Umbilical cord (tissue), 2 donors: ENCODE measurements at places on chromosomes 5 and 9. TPM values are rescaled to one million over a fixed set of nuclear protein-coding genes. Genes with fewer than 3 reads are reported as not detected.
A peak's percentile ranks its signal among the peaks of the same experiment; 100 is the strongest.

Gene KIF20A
- 6.0 TPM for total RNA-seq

Gene TMC1
- 0.96 TPM for total RNA-seq

Gene GPR150
- total RNA-seq: not detected

Gene AFAP1L1
- total RNA-seq: 0.72 TPM

Gene AK8
- total RNA-seq: 0.48 TPM

Gene NKD2
- 1.9 TPM for total RNA-seq

Gene SH3TC2
- total RNA-seq: 5.8 TPM

Gene EGFLAM
- 6.0 TPM for total RNA-seq

Gene SLCO6A1
- 2.9 TPM for total RNA-seq

Gene SPOCK1
- 28.4 TPM for total RNA-seq

- peak; percentile 75 for DNase-seq
Measured at GRCh38 chr5:139190125-139190524, 8.0 kb downstream of the SIL1 start.

- no peak for DNase-seq
Measured at GRCh38 chr5:32147959-32148358, 26.2 kb downstream of the GOLPH3 start.

DNA sequence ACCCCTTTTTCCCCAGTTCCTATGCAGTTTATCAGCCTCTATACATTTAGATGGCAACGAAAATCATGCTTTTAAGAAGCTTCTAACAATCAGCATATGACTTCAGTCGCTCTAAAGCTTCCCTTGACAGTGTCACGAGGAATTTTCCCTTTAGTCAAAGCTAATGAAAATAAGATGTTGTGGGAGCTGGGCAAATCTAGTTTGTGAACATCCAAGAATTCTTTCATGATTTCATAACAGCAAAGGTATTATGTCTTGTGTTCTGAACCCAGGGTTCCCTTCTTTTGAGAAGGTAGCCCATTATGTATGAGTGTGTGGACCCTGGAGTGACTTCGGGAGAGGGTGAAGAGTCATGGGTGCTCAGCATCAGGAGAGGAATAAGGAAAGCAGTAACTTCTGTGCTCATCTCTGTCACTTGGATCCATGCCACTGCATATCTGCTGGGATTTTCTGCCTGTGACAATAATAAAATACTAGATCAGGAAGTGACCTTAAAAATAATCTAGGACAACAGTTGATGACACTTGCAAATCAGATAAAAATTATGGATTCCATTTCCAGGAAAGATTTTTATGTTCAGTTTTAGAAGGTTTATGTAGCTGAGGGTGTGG lies 102.4 kb downstream of the PCSK1 start:
- no peak for DNase-seq

GRCh38 chr5:58828258-58828657 lies 245.4 kb downstream of the RAB3C start:
- DNase-seq: no peak

DNA sequence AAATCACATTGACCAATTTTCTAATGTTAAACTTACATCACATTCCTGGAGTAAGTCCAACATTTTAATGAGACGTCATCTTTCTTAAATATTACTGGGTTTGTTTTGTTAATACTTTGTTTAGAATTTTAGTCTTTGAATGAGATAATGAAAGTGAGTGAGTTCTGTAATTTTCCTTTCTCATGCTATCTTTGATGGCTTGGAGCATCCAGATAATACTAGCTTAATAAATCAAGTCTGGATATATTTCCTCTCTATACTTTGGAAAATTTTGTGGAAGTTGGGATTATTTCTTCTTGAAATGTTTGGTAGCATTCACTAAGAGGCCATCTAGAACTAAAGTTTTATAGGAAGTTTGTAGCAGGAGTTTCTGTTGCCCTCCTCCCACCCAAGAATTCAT lies 90.8 kb upstream of the IL7R start:
- no peak for DNase-seq

GRCh38 chr9:16598316-16598715 lies 272.2 kb downstream of the BNC2 start:
- peak; percentile 66 for DNase-seq

GRCh38 chr5:37932450-37932849 lies 92.6 kb upstream of the GDNF start:
- DNase-seq: no peak

- no peak for DNase-seq
Measured at GRCh38 chr9:2817999-2818803, 25.7 kb downstream of the PUM3 start.

DNA sequence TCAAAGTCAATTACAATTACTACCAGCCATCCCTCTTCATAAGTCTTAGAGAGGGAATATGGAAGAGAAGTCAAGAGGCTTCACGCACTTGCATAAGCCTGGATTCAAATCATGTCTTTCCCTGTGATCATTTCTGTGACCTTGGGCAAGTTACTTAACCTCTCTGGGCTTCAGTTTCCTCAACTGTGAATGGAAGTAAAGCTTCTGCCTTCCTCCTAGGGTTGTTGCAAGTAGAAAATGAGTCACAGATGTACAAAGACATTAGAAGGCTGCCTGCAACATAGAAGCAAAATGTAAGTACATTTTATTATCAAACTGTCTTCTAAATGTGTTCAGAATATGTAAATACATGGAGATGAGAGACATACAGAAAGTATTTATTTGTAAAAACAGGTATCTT lies 42.3 kb upstream of the SEMA6A start:
- no peak for DNase-seq

DNA sequence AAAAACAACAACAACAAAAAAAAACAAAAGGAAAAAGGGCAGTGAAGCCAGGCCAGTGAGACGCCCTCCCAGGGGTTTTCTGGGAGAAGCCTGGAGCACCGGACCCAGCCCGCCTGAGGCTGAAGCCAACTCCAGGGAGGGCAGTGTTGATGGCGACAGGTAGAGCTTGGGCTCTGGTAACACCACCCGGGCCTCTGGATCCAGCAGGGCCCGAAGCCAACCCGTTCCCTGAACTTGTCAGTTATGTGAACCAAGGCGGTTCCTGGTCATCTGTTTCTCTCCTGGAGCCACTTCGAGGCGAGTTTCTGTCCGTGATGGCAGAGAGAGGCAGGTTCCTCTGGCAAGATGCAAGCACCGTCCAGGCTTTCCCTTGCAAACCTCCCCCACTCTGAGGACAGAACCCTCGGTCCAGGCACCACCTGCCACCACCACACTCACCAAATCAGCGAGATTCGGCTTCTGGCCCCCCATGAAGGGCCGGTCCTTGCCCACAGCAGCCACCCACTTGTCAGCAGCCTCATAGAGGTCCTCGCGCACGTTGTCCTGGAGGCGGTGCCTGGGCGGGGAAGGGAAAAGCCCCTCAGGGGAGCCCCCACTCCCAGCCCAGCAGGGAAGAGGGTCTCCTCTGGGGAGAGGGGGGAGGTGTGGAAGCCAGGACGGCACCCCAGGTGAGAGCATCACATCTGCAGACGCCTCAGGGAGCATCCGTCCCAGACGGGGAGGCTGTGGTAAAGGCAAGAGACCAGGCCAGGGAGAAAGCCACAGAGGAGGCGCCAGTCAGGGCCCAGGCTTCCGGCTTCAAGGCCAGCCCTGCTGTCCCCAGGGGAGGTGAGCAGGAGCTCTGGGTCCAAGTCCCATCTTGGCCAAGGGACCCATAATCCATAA lies 5.4 kb downstream of the PTGES2 start:
- DNase-seq: no peak

- peak; percentile 9 for DNase-seq
Measured at GRCh38 chr5:153147891-153148623, 342.4 kb upstream of the GRIA1 start.

GRCh38 chr9:717722-718121 lies 123.8 kb upstream of the DMRT1 start:
- no peak for DNase-seq

DNA sequence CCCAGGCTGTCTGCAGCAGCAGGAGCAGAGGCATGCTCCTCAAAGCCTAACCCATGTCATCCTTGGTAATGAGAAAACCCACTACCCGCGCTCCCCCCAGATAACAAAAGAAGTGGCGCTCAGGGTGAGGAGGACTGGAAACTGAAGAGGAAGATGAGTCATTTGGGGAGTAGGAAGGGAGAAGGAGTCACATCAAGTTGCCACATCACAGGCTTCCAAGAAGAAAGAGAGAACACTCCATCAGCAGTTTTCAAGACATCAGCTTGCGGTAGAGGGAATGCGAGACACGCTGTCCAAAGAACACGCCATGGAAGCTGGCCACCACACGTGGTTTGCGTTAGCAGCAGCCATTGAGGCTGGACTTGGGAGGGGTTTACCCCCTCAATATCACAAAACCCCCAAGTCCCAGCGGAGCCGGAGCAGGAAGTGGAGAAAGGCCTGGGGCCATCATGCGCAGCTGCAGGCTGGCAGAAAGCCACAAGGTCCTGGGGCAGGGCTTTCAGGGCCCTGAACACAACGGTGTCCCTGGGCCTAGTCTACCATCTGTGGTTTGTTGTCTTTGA lies 41.5 kb downstream of the SH3PXD2B start:
- peak; percentile 60 for DNase-seq

GRCh38 chr5:175654807-175655206 lies 3.1 kb upstream of the HRH2 start:
- DNase-seq: no peak

DNA sequence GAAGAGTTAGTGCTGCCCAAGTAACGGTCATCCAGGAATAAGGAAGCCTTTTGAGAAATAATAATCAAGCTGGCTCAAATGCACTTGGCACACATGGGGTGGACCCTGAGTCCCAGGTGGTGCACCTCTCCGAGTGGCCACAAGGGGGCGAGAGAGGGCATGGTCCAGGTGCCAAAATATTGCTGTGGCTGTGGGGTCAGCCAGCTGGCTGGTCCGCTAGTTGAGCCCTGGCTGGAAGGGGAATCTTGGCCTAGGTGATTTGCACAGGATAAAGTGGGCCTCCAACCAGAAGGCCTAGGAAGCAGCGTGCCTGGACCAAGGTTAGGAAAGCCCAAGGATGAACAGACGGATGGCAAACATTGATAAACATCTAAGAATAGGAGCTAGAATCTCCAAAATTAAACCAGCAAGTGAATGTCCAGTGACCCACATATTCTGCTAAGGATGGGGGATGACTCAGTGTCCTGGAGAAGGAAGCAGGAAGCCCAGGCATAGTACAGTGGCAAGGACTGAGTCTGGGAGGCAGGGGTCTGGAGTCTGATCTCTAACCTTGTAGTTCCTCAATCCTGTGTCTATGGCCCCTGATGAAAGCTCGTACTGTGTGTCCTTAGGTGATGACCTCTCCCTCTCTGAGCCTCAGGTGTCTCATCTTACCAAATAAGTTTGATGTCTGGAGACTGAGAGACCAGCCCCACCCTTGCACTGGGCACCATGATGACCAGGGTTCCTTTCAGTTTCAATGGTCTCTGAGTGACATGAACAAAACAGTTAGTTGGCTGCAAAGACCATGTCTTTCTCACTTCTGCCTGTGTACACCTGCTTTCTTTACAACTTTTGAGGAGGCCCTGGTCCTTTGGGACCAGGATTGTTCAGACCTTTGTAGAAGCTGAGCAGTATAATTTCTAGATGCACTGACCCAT lies 19.2 kb upstream of the SHB start:
- peak; percentile 33 for DNase-seq

- DNase-seq: no peak
Measured at GRCh38 chr5:96743805-96744204, 63.9 kb downstream of the ERAP1 start.

DNA sequence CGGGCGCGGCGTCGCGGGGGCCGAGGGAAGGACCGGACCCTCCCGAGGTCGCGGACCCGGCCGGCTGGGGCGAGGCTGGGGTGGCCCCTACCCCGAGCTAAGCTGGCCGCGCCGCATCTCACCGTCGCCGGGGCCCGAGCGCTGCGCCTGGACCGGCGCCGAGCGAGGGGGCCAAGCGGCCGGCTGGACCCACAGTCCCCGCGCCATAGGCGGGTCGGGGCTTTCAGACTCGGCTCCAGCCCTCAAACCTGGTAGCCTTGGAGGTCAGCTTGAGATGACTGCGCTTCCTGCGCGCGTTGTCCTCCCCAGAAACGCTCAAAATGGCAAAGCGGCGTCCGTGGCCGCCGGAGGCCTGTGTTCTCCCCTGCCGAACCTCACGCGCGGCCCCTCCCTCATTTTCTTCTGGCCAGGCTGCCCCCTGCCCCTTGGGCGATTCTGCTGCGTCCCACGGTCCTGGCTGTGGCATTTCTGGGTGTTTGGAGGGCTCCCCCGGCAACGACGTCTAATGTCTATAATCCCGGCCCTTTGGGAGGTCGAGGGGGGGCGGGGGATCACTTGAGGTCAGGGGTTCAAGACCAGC lies 8.7 kb upstream of the GRIN1 start:
- DNase-seq: no peak

- DNase-seq: peak; percentile 25
Measured at GRCh38 chr9:130837002-130837511, 2.0 kb downstream of the ABL1 start.

DNA sequence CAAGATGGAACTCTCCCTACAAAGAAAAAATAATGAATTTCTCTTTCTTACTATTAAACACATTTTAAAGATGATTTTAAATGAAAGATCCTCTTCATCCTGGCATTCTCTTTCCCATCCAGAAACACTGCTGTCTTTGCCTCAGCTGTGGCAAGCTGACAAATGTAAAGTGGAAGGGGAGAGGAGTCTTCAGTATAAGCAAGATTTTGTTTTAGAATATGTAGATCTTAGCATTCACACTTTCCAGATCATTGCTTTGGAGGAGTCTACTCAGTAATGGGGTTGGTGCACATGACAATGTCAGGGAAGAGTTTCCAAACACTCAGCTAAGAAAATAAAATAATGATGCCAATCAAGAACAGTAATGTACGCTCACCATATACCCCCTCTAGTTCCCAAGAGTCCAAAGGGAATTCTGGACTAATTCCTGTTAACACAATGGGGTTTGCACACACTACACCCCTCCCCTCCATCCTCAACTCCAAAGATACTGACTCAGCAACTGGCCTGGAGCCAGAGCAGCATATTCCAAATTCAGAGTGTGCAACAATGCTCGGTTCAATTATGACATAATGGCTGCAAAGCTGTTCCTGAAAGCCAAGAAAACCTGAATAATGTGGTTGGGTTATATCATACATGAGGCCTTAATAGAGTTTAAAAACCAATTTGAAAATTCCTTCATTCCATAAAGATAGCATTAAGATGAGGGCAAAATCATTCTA lies 4.6 kb downstream of the C5orf63 start:
- no peak for DNase-seq

DNA sequence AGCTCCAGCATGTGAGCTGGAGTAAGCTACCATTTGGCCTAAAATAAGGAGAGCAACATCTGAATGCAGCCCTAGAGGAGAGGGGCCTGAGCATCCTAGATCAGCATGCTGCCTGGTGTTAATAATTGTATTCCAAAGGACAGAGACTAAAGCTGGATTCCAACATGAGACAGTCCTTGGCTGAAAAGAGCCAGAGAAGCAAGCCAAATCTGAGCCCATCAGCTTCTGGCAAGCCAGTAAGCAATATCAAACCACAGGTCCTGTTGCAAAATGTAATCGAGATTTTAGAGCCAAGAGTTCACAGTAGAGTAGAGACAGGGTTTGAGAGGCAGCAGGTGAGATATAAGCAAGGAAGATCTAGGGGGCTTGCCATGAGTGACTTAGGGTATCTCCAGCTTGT lies 42.3 kb upstream of the DMAC1 start:
- DNase-seq: no peak

- DNase-seq: peak; percentile 11
Measured at GRCh38 chr5:132746954-132747615, at the start of gene CCNI2. CCNI2 (plus strand) TSS chr5:132747426; CDS start chr5:132747496, 70 bp downstream.

GRCh38 chr9:76194896-76195295 lies 199.3 kb downstream of the RFK start:
- no peak for DNase-seq
